PC-9 (cell line): ENCODE measurements at places on chromosomes 1 and 21. TPM values are rescaled to one million over a fixed set of nuclear protein-coding genes. Genes with fewer than 3 reads are reported as not detected.

SHISA4 gene
- 22.4 and 28.6 TPM in 2 replicates for total RNA-seq

SOD1 gene
- total RNA-seq, result 275 and 288 TPM in 2 replicates

AIM2 gene
- not detected in 2 replicates for total RNA-seq

GRCh38 chr1:230172016-230172537 lies 105.0 kb downstream of the GALNT2 start:
- no peaks in the 10 kb centered on the region for H3K36me3 ChIP-seq
- DNase-seq, result no peak
- H3K4me3 ChIP-seq, result no peak overlapping the region
- H3K4me1 ChIP-seq, result no peaks in the 10 kb centered on the region
- H3K27ac ChIP-seq, result no peak overlapping the region
- H3K27me3 ChIP-seq, result no peaks in the 10 kb centered on the region

- peaks cover 13% of the 10 kb centered on the region for H3K27me3 ChIP-seq
- no peaks in the 10 kb centered on the region for H3K36me3 ChIP-seq
- no peak overlapping the region for H3K4me3 ChIP-seq
- DNase-seq, result no peak
Measured at GRCh38 chr1:226609836-226610455, 61.4 kb downstream of the STUM start.

- no peaks in the 10 kb centered on the region for H3K27me3 ChIP-seq
- no peak overlapping the region for H3K27ac ChIP-seq
- H3K36me3 ChIP-seq, result no peaks in the 10 kb centered on the region
- no peak overlapping the region for H3K4me3 ChIP-seq
Measured at GRCh38 chr1:189125694-189126093, 1352.0 kb downstream of the BRINP3 start.

DNA sequence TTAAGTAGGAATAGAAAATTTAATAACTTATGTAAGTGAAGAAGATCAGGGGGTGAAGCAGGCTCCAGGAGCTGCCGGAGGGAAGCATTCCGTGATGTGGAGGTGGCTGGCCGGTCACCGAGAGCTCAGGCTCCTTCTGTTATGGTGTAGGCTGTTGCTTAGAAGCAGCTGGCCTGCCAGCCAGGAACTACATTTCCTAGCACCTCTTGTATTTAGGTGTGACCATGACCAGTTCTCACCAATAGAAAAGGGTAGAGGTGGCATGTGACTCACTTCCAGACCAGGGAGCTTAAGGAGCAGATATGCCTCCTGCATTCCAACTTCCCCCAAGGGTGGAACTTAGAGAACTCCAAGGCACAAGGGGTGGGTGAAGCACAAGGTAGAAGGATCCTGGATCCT lies 120.7 kb downstream of the ACTL8 start:
- H3K4me3 ChIP-seq, result no peak overlapping the region
- no peak for DNase-seq
- H3K27ac ChIP-seq, result no peak overlapping the region
- H3K4me1 ChIP-seq, result peaks cover 16% of the 10 kb centered on the region

DNA sequence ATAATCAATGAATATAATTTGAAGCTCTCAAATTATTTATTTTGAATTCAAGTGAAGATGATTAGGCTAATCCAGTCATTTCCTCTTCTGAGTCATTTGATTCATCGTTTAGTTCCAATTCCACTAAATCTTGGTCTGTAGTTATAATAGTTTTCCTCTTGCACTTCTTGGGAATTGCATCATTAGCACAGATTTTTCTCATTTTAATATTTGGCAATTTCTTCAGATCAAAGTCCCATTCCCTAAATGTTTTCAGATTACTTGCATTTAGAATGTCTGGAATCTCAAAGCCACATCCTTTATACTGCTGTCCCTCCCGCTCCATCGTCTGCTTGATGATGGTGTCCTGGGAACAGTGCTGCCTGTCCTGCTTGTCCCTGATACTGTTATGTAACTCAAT lies 43.5 kb downstream of the MAST2 start:
- no peak for DNase-seq
- H3K4me3 ChIP-seq, result no peak overlapping the region
- no peaks in the 10 kb centered on the region for H3K4me1 ChIP-seq
- H3K36me3 ChIP-seq, result no peaks in the 10 kb centered on the region

DNA sequence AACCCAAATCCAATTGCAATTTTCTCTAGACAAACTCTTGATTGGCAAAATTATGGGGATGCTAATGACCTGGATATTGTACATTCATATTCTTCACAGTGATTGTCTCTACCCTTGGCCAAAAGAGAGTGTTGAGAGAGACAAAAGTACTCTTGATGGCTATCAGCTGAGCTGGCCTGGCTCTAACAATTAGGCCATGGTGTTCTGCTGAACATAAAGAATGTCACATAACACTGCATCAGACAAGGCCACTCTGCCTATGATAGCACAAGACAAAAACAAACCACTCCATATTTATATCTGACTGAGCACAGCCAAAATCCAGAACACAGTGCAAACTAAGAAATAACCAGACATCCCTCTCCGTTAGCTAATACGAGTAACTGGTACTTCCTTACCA lies 101.7 kb downstream of the ADAMTS1 start:
- no peaks in the 10 kb centered on the region for H3K4me1 ChIP-seq
- H3K4me3 ChIP-seq, result no peak overlapping the region
- H3K36me3 ChIP-seq, result no peaks in the 10 kb centered on the region
- no peak for DNase-seq

GRCh38 chr1:21911205-21912001 lies 25.7 kb downstream of the HSPG2 start:
- H3K27me3 ChIP-seq, result no peaks in the 10 kb centered on the region
- no peaks in the 10 kb centered on the region for H3K4me1 ChIP-seq
- no peak overlapping the region for H3K4me3 ChIP-seq
- H3K27ac ChIP-seq, result no peak overlapping the region
- no peaks in the 10 kb centered on the region for H3K36me3 ChIP-seq

GRCh38 chr1:36116901-36117300 lies 8.1 kb downstream of the COL8A2 start:
- H3K27ac ChIP-seq, result no peak overlapping the region
- no peaks in the 10 kb centered on the region for H3K4me1 ChIP-seq
- DNase-seq, result no peak
- no peak overlapping the region for H3K4me3 ChIP-seq

- H3K27me3 ChIP-seq, result no peaks in the 10 kb centered on the region
- H3K4me1 ChIP-seq, result peaks cover 23% of the 10 kb centered on the region
- no peak for DNase-seq
- peaks cover 23% of the 10 kb centered on the region for H3K36me3 ChIP-seq
Measured at GRCh38 chr1:85259912-85260274, 431 bp upstream of the C1orf52 start.

- H3K27ac ChIP-seq, result no peak overlapping the region
- no peak for DNase-seq
- H3K4me3 ChIP-seq, result no peak overlapping the region
Measured at GRCh38 chr1:65360648-65361047, 51.3 kb downstream of the DNAJC6 start.

DNA sequence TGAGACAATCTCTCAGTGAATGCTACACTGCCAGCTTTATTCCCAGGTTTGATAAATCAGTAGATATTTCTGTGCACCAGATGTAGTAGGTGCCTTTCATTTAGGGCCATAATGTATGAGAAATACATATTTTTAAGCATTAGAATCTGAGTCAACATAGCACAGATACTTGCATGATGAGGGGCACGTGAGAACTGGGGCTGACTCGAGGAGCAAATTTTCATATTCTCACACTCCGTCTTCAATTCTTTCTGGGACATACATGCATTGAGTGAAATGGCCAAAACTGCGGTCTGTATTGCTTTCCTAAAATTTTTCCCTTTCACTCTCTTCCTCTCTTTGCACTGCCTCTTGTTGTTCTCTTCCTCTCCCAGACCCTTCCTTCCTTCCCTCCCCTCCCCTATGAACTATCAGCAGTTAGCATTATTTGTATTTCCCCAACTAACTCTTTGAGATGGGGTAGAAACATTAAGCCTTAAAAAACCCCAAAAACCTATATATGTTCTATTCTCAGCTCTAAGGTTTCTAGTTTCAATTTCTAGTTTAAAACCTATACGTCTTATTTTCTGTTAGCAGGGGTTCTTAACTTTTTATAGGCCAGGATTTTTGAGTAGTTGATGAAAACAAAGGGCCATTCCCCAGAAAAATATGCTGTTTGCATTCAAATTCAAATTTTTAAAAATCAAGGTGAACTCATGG lies 289.1 kb downstream of the PTBP2 start:
- no peak overlapping the region for H3K27ac ChIP-seq
- H3K4me3 ChIP-seq, result no peak overlapping the region
- no peaks in the 10 kb centered on the region for H3K27me3 ChIP-seq
- DNase-seq, result no peak
